ENCODE measurements at places on chromosomes 7 and 10.

DNA sequence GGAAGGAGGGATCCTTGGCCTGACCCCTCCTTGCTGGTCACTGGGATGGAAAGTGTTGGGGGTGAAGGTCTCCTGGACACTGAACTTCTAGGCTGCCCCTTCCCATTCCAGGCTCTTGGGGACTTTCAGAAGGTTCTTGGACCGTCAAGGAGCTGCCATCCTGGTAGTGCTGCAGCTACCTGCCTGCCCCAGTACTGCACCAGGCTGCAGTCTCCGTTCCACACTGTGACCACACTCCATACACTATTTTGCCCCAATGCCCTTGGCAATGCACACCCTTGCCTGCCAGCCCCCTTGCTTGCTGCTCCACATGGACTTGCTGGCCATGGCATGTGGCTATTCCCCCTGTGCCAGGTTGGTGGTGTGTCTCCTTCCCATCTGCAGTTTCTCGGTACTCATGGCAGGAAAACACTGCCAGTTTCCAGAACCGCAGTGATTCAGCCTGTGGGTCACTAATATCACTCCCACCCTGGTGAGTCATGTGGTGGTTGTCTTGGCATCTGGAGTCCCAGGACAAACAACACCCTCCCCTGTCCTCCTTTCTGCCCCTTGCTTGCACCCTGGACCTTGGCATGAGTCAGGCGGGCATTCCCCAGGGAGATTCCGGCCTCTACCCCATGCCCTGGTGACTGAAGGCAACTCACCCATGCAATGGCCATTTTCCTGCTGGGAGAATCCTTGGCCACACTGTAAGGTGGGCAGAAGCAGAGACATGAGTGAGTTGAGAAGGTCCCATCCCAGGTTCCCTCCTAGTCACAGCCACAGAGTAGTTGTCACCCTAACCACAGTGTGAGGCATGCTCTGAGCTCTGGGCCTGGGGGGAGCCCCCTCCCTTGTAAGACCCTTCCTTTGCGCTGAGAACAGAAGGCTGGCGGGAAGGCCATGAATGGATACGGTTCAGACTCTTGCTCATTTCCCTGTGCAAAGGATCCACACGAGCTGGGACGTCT, 32.8 kb downstream of the GOLGA7B start:
- DNase-seq: no peak

GRCh38 chr10:35424680-35425285, 88.5 kb downstream of the CCNY start:
- DNase-seq: no peak

DNA sequence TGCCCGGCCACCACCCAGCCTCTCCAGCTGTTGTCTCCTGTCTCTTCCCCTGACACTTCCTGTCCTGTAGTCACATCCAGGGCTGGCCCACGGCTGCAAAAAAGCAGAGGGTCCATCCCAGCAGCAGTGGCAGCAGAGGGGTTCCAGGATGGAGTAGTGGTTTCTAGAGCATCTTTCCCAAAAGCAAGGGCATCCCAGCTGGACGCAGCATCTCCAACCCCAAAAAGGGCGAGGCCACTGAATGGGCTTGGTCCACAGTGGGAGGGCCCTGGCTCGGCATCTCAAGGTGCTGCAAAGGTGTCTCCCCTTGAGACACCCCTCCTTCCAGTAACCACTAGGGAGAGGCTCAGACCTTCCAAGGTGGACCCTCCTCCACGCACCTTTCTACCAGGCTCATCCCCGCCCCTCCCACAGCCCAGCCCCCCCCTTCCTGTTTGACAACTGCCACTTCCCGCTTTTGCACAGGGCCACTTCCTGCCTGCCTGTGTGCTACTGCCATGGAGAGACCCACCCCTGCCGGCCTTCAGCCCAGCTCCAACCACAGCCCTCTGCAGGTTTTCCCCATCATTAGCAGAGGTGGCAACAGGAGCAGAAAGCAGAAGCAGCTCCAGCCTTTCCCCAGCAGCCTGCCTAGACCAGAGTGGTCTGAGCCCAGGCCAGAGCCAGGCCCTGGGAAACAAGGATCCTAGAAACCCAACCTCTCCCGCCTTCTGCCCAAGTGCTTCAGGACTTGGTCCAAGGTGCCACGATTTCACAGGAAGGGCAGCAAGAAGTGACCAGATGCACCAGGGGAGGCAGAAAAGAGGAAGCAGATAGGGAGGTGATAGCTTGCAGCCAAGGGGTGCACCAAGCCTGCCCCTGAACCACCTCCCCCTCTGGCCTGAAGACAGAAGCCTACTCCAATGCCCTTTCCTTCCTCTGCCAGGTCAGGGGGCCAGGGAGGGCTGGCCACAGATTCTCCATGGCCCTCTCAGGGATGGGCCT, 8.6 kb downstream of the CAMK2G start:
- no peak for DNase-seq

DNA sequence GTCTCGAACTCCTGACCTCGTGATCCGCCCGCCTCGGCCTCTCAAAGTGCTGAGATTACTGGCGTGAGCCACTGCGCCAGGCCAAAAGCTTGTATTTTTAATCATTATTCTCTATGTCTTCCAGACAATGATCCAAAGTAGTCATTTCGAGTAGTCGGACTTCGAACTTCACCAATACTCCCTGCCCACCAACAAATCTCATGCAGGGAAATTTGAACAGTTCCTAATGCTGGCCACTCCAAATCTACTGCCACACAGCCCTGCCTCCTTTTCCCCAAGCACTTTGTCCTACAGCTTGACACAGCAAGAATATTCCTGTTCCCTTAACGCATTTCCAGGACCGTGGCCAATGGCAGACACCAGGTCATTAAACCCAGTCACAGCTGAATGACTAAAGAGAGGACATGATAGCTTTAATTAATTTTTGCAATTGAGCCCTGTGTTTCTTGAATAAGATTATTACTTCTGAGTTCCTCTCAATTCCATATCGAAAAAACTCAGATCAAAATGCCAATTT, 142.3 kb upstream of the NRP1 start:
- DNase-seq: no peak

- no peak for DNase-seq
Observed at GRCh38 chr10:93300288-93300917, 181.7 kb downstream of the MYOF start.

GRCh38 chr10:132595021-132595420, 57.4 kb downstream of the INPP5A start:
- no peak for DNase-seq

DNA sequence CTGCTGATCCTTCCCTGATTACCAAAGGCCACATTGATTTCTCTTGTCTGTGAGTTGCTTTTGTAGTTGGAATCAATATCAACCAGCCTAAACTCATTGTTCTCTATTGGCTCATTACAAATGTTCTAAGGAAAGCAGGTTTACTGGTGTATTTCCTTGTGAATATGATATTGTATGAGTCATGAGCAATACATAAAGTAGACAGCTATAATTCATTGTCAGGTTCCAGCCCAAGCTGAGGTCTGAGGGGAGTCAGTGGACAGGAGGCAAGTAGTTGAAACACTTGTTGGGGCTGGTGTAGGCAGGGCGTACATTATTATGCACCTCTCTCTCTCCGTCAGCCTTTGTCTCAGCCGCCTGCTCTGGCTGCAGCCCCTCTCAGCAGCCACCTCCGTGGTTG, 451.7 kb downstream of the IPMK start:
- DNase-seq: no peak

- no peak for DNase-seq
Observed at GRCh38 chr7:121456785-121457359, 60.8 kb upstream of the FAM3C start.

DNA sequence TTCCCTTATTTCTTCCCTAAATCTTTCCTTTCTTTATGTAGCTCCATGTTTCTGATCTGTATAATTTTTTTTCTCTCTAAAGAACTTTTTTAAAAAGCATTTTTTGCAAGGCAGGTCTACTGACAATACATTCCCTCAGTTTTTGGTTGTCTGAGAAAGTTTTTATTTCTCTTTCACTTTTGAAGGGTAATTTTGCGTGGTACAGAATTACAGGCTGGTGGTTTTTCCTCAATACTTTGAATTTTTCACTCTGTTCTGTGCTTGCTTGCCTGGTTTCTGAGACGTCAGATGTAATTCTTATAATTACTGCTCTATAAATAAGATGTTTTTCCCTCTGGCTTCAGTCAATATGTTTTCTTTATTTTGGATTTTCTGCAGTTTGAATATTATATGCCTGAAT, 205.4 kb upstream of the VSTM2A start:
- DNase-seq: no peak

- DNase-seq: no peak
Observed at GRCh38 chr7:21884496-21884895, 61.2 kb downstream of the CDCA7L start.

- no peak for DNase-seq
Observed at GRCh38 chr10:97525086-97525485, 26.4 kb downstream of the UBTD1 start.

GRCh38 chr7:150983893-150984368, 5.8 kb upstream of the KCNH2 start:
- DNase-seq: no peak

DNA sequence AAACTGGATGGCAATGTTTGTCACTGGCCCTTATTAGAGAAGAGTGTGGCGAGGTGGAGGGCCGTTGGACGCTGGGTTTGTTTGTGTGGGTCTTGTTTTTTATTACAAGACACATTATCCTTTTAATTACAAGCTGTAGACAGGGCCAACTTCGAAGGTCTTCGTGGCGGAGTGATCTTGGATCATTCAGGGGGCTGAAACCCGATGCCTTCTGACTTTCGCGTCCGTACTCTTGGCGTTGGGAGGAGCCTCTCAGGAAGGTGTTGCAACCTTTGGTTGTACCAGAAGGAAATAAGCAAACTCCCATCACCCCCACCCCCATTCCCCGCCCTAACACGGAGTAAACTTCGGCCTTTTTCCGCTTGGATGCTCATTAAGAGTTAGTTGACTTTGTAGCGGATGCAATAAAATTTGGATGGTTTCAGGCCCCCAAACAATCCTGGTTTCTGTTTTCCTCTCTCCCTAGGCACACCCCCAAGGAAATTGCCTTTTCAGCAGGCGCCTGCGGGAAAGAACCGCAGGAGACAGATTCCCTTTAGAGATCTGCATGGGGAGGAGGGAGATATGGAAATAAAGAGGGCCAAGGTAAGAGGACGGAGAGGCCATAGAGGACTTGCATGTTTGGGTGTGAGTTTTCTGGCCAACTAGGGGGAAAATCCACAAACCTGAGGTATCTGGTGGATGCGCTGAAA, 294.5 kb upstream of the NFE2L3 start:
- DNase-seq: no peak

DNA sequence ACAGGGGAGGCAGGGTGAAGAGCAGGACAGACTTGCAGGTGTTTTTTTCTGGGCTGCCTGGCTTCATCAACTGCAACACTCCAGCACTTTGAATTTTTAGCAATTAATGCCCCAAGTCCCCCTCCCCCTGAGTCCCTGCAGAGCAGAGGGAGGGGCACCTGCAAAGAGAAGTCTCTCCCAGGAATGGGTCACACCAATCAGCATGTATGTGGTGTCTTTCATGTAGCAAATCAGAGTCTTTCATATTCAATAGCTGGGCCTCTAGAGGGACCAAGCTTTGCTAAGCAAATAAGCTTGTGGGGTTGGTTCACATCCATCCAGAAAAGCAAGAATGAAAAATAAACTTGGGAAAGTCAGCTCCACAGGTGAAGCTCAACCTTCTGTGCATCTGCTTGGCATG, 90.7 kb downstream of the PARP12 start:
- no peak for DNase-seq

DNA sequence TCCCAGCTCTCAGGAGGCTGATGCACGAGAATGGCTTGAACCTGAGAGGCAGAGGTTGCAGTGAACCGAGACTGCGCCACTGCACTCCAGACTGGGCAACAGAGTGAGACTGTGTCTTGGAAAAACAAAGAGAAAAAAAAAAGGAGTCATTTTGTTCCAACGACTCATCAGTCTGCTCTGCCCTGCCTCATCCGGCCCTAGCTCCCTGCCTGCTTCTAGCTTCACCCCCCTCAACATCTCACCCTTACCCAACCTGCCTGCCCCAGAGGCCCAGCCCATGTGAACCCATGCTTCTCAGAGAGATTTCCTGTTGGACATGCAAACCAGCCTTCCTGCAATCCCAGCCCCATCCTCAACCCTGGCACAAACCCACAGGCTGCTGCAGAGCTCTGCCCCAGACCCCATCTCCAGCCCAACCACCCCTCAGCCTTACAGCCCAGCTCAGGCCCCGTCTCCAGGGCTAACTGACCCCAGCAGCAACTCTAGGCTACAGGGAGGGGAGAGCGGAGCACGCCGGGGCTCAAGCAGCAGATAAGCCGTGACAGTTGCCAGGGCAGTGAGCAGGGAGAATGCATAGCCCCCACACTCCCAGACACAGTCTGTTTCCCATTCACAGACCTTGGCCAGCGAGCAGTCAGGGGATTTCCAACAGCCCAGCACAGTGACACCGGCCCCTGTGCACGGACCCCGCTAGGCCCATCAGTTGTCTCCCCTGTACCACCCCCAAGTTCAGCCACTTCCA, 86.0 kb upstream of the KCTD7 start:
- no peak for DNase-seq

GRCh38 chr7:135169141-135169963, 1.2 kb downstream of the CYREN start:
- peak; percentile 31 for DNase-seq

DNA sequence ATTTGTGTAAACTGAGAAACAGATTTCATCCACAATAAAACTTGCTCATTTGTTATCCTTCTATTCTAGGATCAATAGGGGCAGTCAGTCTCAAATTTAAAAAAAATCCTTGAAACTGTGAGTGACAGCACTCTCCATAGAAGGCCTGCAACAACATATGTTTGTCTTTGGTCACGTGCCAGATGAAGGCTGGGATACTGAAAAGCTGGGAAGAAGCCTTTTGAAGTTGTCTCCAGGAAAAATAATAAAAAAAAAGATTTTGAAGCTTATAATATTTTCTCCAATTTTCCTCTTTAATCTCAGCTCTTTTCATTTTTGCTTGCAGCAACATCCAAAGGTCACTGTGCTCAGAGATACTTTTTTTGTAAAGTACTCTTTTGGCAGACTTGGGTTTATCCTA, 128.6 kb upstream of the SLC26A5 start:
- no peak for DNase-seq

- no peak for DNase-seq
Observed at GRCh38 chr10:112497347-112497950, 50.4 kb downstream of the VTI1A start.

DNA sequence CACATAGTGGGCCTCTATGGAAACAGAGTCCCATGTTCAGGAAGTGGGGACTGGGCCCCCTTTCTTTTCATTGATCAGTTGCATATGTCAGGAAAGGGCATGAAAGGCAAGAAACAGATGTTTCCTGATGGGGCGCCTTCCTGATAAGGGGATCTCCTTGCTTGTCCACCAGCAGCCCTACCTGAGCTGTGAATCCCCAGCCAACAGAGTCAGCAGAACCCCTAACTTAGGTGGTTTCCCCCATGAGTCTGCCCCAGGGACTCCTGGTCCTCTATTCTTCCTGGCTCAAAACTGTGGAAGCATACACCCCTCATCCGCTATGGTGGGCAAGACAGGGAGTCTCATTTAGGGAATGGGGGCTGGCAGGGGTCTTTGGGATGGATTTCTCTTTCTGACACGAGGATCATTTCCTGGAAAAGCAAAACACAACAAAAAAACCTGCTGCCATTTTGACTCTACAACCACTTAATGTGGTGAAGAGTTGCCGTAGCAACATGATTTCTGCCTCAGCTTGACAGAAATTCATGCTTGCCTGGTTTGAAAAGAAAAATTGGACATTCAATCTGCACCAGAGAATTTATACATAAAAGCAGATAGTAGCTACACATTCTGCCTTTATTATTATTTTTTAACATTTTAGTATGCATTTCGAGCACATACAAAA, 119.8 kb downstream of the SPAG6 start:
- DNase-seq: no peak

All from stimulated activated CD8-positive, alpha-beta memory T cell treated with anti-CD3 and anti-CD28 coated beads, Interleukin-4, amount 100 ng/mL, for 1 hour (primary cell).